Bronchial smooth muscle cell (primary cell): ENCODE measurements at places on chromosomes 1 and 21. TPM values are rescaled to one million over a fixed set of nuclear protein-coding genes. Genes with fewer than 3 reads are reported as not detected.

The S100A5 gene
- total RNA-seq: 0.77 TPM in 1 of 2 replicates, not detected in the other

The PTGFRN gene
- total RNA-seq: 145 and 268 TPM in 2 replicates

The TBX19 gene
- 0.63 and 0.77 TPM in 2 replicates for total RNA-seq

The NEGR1 gene
- total RNA-seq: 2.9 and 3.3 TPM in 2 replicates

The HSPB7 gene
- 0.47 and 2.9 TPM in 2 replicates for total RNA-seq

The PPFIA4 gene
- 5.5 and 9.4 TPM in 2 replicates for total RNA-seq

The AIRE gene
- total RNA-seq: not detected in 2 replicates

The LRRC39 gene
- 0.16 and 0.17 TPM in 2 replicates for total RNA-seq

The CYP4Z1 gene
- total RNA-seq: not detected in 2 replicates

The EXO1 gene
- total RNA-seq: 1.0 and 1.9 TPM in 2 replicates

The APCS gene
- not detected in 2 replicates for total RNA-seq

The TPRG1L gene
- 25.8 and 26.2 TPM in 2 replicates for total RNA-seq

The XKR8 gene
- 3.4 and 3.6 TPM in 2 replicates for total RNA-seq
